ENCODE measurements at places on chromosomes 5 and 9. TPM values are rescaled to one million over a fixed set of nuclear protein-coding genes. Genes with fewer than 3 reads are reported as not detected.

Gene SLC1A3
- not detected for total RNA-seq

Gene FAM78A
- 105 TPM for total RNA-seq

Gene NR2F1
- not detected for total RNA-seq

Gene GPR151
- total RNA-seq = not detected

Gene PRRX2
- 1.5 TPM for total RNA-seq

Gene LCN6
- not detected for total RNA-seq

Gene WDR38
- total RNA-seq = not detected

Gene NKD2
- 4.3 TPM for total RNA-seq

Gene NFX1
- 44.2 TPM for total RNA-seq

Gene CACNA1B
- total RNA-seq = 0.05 TPM

Gene NEUROG1
- not detected for total RNA-seq

Gene SMIM33
- total RNA-seq = 0.54 TPM

Gene EXOSC2
- total RNA-seq = 60.4 TPM

Gene CAMK2A
- not detected for total RNA-seq

Gene GIN1
- 7.1 TPM for total RNA-seq

Gene DEPDC1B
- total RNA-seq = 28.9 TPM

Gene EQTN
- not detected for total RNA-seq

Gene PANK3
- total RNA-seq = 56.4 TPM

Gene PFN3
- not detected for total RNA-seq

Gene SPATA31D4
- not detected for total RNA-seq

Gene APBA1
- 12.8 TPM for total RNA-seq

Gene TAF11L10
- not detected for total RNA-seq

Gene NUTM2F
- not detected for total RNA-seq

Gene SPEF2
- 7.8 TPM for total RNA-seq

Gene CDH6
- total RNA-seq = not detected

Gene FOXD4L6
- not detected for total RNA-seq

Gene PRDM9
- total RNA-seq = not detected

Gene ZNF366
- total RNA-seq = not detected

Gene NDUFS6
- total RNA-seq = 26.8 TPM

Gene PCDHA2
- total RNA-seq = not detected

Gene IFNB1
- not detected for total RNA-seq

Gene PCDHGA12
- total RNA-seq = 0.12 TPM

Gene MED22
- 32.0 TPM for total RNA-seq

Gene CCL27
- total RNA-seq = not detected

Gene CYSRT1
- 0.27 TPM for total RNA-seq

Gene CAMSAP1
- 25.2 TPM for total RNA-seq

Gene PCDHA1
- not detected for total RNA-seq

Gene KIF24
- total RNA-seq = 5.3 TPM

Gene KCNN2
- not detected for total RNA-seq

Gene RASGEF1C
- total RNA-seq = not detected

Gene GLDC
- total RNA-seq = 3.1 TPM

Gene GDA
- not detected for total RNA-seq

Gene HTR4
- not detected for total RNA-seq

Gene SPATA31A3
- total RNA-seq = not detected

Gene FGD3
- total RNA-seq = 133 TPM

Gene TLX3
- not detected for total RNA-seq

Gene TAF11L7
- total RNA-seq = not detected

Gene AGXT2
- total RNA-seq = not detected

Gene WDR36
- total RNA-seq = 43.0 TPM

Gene CDH9
- total RNA-seq = not detected

Gene C5orf52
- not detected for total RNA-seq

Gene DMGDH
- total RNA-seq = not detected

Gene RNF208
- 4.3 TPM for total RNA-seq

Gene SLCO4C1
- 0.95 TPM for total RNA-seq

Gene IGFBPL1
- not detected for total RNA-seq

Gene INSL4
- total RNA-seq = not detected

Gene DMRT2
- 1.3 TPM for total RNA-seq

Gene HMMR
- total RNA-seq = 30.7 TPM
